ENCODE measurements at places on chromosomes 11 and 22. TPM values are rescaled to one million over a fixed set of nuclear protein-coding genes. Genes with fewer than 3 reads are reported as not detected.

DNA sequence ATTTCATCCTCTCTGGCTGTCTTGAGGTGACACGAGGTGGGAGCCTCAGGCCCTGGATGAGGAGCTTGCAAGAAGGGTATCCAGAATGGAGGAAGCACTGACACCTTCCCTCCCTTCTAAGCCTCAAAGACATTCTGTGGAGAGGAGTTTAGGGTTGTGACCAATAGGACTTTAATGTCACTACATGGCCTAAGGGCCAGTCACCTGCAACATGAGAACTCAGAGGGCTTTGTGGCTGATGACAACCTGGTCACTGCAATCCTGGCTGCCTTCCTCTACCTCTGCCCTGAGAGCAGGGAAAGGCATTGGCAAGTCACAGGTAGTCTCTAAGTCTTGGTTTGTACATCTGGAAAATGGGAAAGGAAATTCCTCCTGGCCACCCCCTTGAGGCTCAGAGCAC is 33.7 kb downstream of the PISD start:
- DNase-seq: no peak

- DNase-seq: no peak
Observed at GRCh38 chr11:111429066-111429506, 50.0 kb upstream of the POU2AF1 start.

DNA sequence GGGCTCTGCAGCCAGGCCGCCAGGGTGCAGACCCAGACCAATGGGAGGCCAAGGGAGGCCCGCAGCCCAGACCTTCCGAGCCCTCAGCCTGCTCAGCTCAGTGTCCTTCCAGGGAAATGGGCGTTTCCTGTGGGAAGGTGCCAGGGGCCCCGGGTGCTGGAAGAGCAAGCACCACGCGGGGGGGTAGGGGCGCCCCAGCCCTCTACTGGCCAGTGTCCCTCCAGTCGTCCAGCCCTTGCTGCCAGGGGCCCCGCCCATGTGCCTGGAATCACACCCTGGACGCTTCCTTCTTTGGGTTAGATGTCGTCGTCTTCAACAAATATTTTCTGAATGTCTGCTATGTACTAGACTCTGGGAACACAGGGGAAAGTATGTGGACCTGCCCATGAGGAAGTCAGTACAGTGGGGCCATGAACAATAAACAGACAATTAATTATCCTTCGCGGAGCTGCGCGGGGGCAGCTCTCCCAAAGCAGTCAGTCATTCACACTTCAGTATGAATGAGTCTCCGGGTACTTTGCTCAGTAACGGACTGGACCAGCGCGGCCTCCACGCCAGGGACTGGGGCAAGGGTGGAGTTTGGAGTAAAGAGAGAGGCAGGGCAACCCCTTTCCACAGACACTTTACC is 60.2 kb downstream of the CDKN1C start:
- no peak for DNase-seq

- no peak for DNase-seq
Observed at GRCh38 chr11:34653851-34654482, 33.1 kb downstream of the EHF start.

GRCh38 chr22:20641198-20641892 is 132.6 kb upstream of the SERPIND1 start:
- DNase-seq: no peak

GRCh38 chr11:6410695-6411430 is 8.0 kb downstream of the APBB1 start:
- DNase-seq: no peak

DNA sequence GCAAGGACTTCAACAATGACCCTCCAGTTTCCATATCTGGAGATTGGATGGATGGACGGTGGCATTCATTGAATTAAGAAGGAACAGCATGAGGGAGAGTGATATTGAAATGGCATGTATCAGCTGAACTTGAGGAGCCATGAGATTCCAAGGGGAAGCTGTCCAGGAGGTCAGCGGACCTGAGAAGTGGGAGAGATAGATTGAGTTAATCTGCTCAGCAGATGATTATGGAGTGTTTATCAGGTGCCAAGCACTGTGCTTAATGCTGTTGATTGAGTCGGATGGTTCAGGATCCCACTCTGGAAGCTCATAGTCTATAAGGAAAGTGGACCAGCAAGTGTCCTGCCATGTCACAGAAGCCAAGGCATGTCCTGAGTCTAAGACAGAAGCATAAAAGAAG is 581.3 kb downstream of the INSC start:
- no peak for DNase-seq

DNA sequence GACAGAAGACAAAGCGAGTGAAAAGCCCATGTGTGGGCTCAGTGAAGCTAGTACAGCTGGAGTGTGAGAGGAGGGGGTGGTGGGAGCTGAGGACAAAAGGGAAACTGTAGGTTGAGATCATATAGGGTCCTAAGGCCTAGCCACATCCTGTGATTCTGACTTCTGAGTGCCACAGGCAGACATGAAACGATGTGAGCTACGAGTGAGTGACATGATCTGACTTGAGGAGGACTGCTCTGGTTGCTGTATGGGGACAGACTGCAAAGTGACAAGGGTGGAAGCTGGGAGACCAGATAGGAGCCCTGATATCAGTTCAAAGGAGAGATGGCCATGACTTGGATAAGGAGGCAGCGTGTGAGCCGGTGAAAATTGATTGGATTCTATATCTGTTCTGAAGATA is 85.4 kb downstream of the MICAL2 start:
- no peak for DNase-seq

GRCh38 chr11:126102436-126102981 is 39.8 kb upstream of the CDON start:
- no peak for DNase-seq

GRCh38 chr11:110435780-110436717 is 6.3 kb downstream of the FDX1 start:
- DNase-seq: no peak

DNA sequence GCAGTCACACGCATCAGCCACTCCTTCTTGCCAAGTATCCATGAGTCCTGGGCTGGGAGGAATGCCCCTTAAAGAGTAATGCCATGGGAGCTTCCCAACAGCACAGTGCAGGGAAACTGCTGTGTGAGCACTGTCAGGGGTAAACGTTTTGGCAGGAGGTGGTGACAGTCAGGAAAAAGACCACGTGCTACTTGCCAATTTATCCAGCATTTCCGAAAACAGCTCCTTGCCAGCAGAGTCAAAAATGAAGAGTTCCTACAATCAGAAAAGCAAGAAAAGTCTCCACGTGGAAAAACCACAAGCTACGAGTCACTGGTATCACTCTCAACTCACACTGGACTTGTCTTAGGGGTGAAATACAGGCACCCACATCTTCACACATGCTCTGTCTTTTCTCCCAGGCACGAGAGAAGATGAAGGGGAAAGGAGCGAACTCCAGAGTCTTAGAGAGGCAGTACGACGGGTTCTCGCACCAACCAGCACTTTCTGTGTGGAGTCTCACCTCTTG is 9.9 kb downstream of the IFT27 start:
- no peak for DNase-seq

DNA sequence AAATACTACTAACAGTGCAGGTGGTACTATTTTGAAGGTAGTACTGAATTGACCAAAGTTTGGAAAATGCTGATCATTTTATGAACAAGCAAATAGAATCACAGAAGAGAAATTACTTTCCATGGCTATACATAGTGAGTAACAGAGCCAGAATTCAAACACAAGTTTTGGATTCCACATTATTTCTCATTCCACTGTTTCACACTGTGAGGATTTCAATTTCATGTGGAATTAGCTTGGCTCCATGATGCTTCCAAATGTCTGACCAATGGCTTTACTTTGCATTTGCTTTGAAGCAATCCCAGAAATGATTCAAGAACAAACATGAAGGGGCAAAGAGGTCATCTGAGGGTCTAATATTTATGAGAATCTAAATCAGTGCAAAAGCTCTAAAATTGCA is 98.1 kb downstream of the BBOX1 start:
- DNase-seq: no peak

DNA sequence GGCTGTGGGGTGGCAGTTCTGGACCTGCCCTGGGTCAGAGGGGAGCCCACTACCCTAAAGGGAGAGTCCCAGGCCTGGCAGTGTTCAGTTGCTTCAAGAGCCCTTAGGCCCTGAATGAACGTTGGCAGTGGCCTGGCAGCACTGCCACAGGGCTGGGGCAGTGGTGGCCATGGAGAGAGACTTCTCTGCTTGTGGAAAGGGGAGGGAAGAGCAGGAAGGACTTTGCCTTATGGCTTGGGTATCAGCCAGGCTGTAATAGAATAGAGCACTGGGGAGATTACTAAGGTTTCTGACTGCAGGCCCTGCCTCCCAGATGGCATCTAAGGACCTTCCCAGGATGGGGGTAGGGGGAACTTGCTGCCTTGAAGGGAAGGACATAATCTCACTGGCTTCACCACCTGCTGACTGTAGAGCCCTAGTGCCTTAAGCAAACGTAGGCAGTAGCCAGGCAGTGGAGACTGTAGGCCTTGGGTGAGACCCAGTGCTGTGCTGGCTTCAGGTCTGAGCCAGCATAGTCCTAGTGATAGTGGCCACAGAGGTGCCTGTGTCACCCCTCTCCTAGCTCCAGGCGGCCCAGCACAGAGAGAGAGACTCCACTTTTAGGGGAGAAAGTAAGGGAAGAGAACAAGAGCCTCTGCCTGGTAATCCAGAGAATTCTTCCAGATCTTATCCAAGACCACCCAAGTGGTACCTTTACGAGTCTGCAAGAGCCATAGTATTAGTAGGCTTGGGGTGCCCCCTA is 27.6 kb downstream of the PLA2G6 start:
- peak; percentile 62 for DNase-seq

DNA sequence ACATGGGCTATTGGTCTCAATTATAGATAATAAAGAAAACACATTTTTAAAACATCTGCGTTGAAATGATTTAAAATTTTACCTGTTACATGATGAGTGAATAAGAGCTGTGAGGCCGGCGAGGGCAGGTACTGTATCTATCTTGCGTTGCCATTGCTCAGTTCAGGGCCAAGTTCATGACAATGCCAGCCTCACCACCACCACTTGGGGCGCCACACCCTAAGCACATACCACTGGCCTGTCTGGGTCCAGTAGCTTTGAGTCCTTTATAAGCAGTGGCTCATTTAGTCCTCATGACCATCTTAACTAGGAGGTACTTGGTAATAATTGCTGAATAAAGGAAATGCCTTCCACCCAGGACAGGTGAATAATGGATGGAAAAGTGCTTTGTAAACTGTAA is 14.5 kb upstream of the MB start:
- DNase-seq: peak; percentile 47

- no peak for DNase-seq
Observed at GRCh38 chr11:121652971-121653370, 200.2 kb upstream of the SORL1-AS1 start.

DNA sequence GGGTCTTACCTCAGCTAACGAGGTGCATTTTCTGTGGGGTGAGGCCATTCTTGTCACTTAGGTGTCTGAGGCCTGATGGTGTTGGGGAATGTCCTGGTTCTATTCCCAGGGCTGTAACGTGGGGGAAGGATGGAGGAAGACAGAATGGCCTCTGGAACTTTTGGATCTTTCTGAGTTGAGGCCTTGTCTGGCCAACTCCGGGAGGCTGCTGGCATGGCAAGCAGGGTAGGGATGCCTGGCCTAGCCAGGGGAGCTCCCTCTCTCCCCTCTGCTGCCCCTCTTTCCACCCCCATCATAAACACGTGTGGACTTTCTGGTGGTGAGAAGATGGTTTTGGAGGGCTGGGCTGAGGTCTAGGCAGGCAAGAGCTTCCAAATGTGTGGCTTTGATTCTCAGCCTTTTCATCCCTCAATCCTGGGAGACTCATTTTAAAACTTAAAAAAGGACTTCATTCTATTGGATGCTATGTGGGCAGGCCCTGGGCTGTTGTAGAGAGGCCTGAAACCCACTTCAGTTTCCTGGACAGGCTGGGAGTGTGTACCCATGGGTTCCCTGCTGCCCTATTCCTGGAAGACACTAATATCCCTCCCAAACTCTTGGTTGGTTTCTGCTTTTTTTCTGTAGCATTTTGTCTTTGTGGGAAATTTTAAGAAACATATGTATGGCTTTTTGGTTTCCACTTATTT is 30.9 kb downstream of the ZBTB16 start:
- no peak for DNase-seq

DNA sequence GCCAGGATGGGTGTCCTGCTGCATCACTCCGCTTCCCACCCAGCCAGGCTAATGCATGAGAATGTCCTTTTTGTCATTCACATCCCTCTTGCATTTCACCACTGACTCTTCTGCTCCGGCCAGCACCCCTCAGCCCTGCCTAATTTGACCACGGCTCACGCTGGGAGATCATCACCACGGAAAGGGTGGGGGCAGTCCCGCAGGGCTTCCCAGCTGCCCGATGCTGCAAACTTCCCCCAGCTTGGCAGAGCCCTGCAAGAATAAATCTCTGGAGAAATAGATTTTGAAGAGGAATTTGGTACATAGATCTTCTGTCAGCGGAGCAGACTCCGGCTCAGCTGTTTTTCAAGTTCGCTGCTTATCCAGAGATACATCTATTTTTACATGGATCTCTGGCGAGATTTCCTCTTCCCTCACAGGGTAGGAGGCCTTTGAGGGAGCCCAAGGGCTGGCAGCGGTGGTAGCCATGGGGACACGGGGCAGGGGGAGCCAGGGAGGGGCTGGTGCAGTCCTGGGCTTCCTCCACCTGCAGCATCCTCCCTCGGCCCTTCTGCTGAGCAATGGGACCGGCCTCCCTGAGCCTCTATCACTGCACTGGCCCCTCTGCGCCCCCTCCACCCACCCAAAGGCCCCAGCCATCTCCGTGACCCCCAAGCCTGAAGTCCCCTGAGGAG is 62.6 kb downstream of the BUD13 start:
- DNase-seq: no peak

DNA sequence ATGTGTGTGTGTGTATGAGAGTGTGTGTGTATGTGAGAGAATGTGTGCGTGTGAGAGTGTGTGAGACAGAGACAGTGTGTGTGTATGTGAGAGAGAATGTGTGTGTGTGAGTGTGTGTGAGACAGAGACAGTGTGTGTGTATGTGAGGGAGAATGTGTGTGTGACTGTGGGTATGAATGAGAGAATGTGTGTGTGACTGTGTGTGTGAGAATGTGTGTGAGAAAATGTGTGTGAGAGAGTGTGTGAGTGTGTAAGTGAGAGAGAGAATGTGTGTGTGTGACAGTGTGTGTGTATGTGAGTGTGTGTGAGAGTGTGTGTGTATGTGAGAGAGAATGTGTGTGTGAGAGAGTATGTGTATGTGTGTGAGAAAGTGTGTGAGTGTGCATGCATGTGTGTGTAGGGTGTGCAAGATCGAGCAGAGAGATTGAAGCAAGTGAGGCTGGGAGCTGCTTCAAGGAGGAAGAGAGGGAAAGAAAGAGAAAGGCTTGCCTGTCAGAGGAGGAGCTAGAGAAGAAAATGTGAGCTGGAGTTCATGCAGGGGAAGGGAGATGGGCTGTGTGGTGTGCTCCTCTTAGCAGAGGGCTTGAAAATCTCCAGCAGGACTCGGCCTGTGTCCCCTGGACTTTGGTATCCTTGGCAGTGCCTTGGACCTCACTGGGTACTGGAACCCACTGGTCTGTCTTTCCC is 27.7 kb upstream of the TP53I11 start:
- DNase-seq: no peak

- DNase-seq: no peak
Observed at GRCh38 chr11:117070016-117070415, 28.2 kb downstream of the SIK3 start.

GRCh38 chr11:68792400-68792966 is 41.2 kb upstream of the TESMIN start:
- DNase-seq: no peak

The VSTM5 gene
- 0.22 TPM for total RNA-seq

The MTFP1 gene
- total RNA-seq: 66.4 TPM

The DGCR6 gene
- total RNA-seq: 0.82 TPM

The APOA5 gene
- total RNA-seq: 0.15 TPM

The FOLR1 gene
- total RNA-seq: 0.55 TPM

The NRIP3 gene
- total RNA-seq: 7.8 TPM

The AMPD3 gene
- 6.3 TPM for total RNA-seq

The HTR3A gene
- total RNA-seq: 6.5 TPM

The RIMBP3C gene
- not detected for total RNA-seq

The NARS2 gene
- 51.6 TPM for total RNA-seq

The GGTLC3 gene
- not detected for total RNA-seq

All from H1 (cell line).